Fibroblast of pulmonary artery (primary cell): ENCODE measurements at places on chromosomes 6 and 20.

GRCh38 chr20:56400001-56400640 is 7.7 kb downstream of the CSTF1 start:
- DNase-seq: peak; percentile 93

DNA sequence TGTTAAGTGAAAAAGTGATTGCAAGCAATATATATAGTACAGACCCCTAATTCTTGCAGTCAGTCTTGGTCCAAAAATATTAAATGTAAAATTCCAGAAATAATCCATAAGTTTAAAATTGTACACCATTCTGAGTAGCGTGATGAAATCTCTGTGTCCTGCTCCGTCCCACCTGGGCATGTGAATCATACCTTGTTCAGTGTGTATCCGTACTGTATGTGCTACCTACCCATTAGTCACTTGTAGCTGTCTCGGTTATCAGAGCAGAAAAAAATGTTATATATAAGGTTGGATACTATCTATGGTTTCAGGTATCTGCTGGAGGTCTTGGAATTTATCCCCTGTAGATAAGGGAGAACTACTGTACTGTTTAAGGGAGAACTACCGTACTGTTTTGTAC is 16.3 kb downstream of the IRAK1BP1 start:
- no peak for DNase-seq

DNA sequence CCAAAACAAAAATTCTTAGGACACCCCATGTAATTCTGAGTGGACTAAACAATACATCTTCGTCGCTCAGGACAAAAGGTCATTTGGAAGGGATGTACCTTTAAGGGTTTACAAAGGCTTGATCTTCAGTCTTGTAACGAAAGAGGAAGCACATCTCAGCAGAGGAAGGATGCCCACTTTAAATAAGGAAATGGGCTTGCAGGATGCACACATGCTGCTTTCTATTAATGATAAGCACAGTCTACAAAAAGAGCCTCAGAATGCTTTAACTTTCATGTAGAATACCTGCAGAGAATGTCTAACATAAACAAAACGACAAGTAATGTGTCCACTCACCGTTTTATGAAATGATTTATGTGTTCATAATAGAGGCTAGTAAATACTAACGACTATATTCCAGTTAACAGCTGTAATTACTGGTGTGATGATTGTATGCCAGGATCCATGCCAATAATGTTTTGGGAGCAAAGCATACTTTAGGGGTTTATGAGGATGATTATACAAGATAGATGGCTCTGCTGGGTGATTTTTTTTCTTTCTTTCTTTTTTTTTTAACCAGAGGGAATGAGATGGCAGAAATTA is 216.9 kb downstream of the GMDS start:
- no peak for DNase-seq

GRCh38 chr6:142805042-142805441 is 139.9 kb downstream of the HIVEP2 start:
- DNase-seq: no peak

DNA sequence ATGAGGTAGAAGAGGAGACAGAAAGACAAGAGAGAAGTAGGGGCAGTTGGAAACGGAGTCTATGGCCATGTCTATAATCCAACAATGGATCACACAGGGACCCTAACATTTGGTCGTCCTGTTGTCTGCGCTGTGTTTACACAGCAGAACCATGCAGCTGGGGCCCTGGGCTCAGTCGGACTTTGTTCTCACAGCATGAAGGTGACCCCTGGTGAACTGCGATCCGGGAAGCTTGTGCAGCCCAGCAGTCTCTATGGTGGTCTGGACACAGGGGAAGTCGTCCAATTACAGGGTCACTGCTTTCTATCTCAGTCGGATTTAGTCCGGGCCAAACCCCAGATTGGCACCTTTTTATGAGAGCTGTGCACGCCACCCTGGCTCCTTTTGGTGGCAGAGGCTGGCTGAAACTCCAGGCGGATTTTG is 153.6 kb downstream of the FOXA2 start:
- no peak for DNase-seq

DNA sequence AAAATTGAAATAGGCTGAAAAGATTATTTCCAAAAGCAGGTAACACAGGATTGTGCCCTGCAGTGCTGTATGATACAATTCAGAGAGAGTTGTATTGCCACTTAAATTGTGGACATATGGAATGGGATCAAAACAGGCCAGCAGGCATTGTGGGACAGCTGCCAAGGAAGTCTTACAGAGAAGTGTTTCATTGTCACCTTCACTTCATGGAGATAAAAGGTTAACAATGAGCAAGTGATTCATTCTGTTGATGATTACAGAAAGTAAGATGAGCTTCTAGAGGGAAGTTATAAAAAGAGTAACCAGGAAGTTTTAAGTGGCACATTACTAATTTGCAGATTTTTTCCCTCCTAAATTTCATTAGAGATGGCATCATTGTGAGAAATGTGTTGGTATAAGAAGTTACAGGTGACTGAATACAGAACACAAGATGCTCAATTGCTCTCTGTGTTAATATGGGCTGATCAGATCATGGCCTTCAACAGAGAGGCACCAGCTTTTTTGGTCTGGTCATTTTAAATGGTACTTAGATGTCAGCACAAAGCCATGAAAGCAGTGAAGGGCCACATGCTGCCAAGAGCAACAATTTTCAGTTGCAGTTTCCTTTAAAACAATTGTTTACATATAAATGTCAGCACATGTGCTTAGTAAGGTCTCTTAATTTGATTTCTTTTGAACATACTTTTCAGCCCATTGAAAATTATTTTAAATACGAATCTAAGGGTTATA is 402.5 kb upstream of the FKBP1C start:
- DNase-seq: no peak

DNA sequence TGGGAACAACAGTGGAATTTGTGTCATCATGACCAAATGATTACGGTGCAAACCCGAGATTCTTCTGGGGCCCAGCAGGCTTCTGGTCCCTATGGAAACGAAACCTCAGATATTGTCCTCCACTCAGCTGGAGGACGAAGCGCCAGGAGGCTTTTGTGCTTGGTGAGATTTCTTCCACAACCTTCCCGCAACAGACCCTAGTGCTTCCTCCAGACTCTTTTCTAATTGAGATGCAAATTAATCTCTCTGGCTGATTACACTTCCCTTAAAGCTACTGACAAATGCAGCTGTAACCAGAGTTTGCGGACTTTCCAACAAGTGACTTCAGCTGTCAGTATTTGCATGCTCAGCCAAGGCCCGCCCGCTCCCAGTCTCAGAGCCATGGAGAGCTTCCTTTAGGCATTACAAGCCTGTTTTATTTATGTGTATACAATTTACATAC is 96.0 kb downstream of the INSM1 start:
- peak; percentile 29 for DNase-seq

DNA sequence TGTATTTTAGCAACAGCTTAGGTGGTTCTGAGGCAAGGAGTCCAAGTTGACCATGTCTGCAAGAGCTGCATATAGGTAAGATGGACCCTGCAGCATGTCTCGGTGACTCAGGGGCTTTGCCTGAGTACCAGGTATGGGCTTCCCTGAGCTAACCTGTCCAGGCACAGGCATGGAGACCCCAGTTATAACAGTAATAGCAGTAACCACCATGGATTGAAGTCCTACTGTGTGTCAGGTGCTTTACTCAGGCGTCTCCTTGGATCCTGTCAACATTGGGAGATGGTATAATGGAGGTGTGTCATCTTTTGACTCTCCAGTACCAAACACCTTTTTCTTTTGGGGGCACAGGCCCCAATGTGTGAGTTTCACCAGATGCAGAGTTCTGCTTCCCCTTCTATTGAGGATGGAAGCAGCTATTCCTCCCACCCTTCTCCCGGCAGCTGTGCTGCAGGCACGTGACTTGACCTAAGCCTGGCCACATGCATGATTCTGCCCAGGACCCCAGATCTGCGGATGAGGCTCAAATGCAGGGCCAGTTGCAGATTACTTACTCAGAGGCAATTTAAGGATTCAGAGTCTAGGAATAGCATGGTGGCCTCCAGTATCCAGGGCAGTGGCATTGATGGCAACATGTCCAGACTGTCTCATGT is 13.8 kb downstream of the TREM1 start:
- no peak for DNase-seq

- peak; percentile 40 for DNase-seq
Observed at GRCh38 chr6:72916906-72917305, 295.0 kb downstream of the KCNQ5 start.

DNA sequence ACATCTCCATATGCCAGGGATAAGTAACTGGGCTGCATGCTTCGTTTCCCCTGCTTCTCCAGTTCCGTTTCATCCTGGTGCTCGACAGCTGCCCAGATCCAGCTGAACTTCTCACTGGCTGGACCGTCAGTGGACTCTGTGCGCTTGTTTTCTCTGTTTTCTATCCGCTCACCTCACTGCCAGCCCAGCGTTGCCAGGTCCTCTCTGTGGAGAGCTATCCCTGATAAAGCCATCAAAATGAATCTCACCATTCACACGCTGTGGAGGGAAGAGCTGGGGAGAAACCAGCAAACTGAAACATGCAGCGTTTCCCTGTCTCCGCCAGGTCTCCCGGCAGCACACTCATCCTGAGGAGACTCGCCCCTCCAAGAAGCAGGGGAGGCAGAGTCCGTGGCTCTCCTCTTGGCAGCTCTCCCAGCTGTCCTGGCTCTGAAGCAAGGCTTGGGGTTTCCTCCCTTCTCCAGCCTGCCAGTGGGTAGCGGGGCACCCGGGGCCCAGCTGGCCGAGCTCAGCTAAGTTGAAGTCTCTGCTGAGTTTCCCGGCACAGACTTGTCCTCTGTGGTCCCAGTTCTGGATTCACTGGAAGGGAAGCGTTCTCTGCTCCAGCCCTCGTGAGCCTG is 160.9 kb downstream of the DTNBP1 start:
- peak; percentile 93 for DNase-seq

GRCh38 chr20:33630507-33630906 is 31.6 kb upstream of the C20orf144 start:
- DNase-seq: peak; percentile 50

DNA sequence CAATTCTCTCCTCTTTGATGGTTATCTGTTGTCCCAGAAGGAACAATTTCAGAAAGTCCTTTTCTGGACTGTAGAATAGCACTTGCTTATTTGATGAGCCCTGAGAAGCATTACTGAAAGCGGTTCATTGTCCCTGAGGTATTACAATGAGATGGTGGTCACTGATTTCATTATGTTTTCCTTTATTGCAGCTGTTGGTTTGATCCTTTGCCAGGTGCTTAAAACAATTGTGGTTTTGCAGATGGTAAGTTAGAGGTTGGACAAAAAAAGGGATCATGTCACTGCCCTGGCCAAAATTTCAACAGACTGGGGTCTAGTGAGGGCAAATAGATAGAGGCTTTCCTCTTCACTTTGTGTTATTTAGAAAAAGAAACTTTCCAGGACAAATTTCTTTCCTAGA is 61.9 kb downstream of the ESR1 start:
- DNase-seq: peak; percentile 26

GRCh38 chr6:169575365-169575764 is 126.5 kb downstream of the WDR27 start:
- no peak for DNase-seq

GRCh38 chr6:145009711-145010110 is 724.6 kb downstream of the UTRN start:
- peak; percentile 28 for DNase-seq

GRCh38 chr6:12314751-12315150 is 24.6 kb downstream of the EDN1 start:
- DNase-seq: no peak

GRCh38 chr6:119328254-119328653 is 21.3 kb downstream of the MAN1A1 start:
- DNase-seq: no peak

DNA sequence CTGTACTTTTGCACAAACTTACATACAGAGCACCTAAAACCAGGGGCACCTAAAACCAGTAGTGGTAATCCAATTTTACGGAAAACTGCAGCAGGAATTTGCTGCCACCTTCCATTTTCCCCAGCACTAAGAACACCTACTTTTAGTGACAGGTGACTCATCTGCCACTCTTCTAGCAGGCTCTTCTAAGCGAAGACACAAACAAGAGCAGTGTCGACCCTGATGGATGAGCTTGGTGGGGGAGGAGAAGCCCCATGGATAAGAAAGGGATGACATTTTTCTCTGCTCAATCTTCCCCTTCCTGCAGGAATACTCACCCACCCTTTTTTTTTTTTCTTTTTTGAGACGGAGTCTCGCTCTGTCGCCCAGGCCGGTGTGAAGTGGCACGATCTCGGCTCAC is 116.9 kb downstream of the GMPR start:
- DNase-seq: no peak

DNA sequence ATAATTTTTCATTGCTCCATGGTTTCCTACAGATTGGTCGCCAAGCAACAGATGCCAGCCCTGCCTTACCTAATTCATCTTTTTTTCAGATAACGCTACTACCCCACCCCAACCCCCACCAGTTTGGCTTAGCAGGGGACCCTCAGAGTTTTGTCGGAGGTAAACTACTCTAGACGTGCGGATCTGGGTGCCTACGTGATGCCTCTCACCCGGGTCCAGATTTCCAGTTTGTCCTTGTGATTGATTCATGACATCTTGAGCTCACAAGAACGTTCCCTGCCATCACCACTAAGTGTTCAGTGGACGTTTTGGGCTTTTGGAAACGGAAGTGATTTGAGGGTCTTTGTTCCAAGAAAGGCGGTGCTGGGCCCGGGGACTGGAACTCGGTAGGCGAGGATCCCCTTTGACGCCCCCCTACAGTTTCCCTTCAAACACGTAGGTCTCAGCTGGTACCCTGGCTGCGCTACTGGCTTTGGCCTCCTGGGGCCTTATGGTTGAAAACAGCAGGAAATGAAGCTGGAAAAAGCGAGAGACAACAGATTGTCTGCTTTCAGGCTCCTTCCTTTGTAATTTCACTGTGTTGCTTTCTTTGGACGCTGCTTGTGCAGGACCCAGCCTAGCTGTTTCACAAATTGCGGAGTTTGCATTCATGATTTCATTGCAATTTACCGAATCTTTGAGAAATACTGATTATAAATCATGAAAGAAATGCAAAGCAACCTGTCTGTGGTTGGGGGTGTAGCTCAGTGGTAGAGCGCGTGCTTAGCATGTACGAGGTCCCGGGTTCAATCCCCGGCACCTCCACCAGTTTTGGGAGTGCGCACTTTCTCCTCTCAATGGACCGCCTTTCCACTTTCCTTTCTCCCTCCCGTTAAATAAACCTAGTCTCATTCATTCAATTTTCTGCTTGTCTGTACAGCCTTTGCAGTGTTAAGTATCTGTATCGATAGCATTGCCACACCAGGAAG is 81.0 kb downstream of the GPX5 start:
- peak; percentile 71 for DNase-seq

DNA sequence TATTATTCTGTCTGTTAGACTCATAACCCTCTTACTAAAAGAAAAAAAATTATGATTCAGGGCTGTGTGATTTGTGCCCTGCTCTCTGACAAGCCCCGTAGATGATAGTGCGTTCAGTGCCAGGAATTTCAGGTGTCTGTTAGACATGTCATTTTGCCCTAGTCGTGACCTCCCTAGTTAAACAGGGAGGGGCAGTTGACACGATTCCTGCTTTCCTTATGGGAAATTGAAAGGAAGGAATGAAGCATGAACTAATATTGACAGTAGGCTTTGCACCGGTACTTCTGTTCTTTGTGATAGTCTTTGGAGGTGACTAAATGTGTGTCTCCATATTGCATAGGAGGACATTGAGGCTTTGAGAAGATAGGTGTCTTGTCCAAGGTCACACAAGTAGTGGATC is 26.3 kb downstream of the RPRD1B start:
- DNase-seq: no peak

- DNase-seq: no peak
Observed at GRCh38 chr6:3244003-3244831, 14.5 kb upstream of the PSMG4 start.

- no peak for DNase-seq
Observed at GRCh38 chr6:35718375-35718736, 18.5 kb upstream of the ARMC12 start.

GRCh38 chr6:159875194-159875593 is 15.6 kb upstream of the MAS1 start:
- no peak for DNase-seq
